NCI-H2081 (cell line): ENCODE measurements at places on chromosomes 16 and 17.
A peak's percentile ranks its signal among the peaks of the same experiment; 100 is the strongest.

DNA sequence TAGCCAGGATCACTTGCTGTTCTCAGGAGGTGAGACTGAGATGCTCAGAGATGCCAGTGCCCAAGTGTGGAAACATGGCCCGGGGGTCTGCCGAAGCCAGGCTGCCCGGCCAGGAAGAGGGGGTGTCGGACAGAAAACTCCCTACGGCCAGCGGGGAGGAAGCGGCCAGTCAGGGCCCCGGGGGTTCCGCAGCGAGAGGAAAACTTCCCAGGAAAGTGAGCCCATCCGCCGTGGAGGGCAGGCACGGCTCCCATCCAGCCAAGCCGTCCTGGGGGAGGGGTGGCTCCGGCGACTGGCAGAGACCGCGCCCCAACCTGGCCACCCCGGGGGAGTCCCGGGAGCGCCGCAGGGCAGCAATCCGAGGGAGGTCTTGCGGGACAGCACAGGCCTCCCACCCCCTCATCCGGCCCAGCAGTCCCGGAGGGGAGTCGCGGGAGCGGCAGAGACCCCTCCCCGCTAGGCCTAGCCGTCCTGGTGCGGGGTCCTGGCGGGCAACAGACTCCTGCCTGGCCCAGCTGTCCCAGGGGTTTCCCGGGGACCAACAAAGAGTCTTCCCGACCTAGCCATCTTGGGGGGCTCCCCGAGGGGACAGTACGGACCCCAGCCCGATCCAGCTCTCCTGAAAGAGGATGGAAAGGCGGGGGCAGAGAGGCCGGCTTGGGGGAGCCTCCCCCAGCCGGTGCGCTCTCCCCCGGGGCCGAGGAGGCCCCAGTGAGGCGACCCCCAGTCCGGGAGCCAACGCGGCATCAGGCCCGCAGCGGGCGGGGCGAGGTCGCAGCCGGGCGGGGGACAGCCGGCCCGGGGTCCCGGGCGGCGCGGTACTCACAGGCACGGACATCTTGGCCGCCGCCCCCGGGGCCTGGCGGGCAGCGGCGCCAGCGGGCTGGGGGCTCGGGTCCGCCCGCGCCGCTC is 13.8 kb upstream of the BCAR1 start:
- no peak for DNase-seq

GRCh38 chr16:15434425-15435215 is at the start of gene BMERB1:
BMERB1 (plus strand) TSS chr16:15434588; CDS start chr16:15434654, 66 bp downstream.
- peak; percentile 65 for DNase-seq

DNA sequence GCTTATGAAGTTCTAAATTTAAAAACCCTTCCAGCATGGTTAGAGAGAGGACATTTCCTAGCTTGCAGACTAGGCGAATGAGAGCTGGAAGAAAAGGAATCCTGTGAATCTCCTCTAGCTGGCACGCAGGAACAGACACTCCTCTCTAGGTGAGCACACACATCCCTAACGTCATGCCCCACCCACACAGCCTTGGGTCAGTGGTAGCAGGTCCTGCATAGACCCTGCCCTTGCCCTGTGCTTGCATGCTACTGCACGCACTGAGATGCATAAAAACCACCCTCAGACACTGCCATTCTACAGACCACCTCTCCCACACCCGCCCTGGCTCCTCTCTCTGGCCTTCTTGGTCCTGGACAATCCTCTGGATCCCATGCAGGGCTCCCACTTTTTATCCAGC is 23.5 kb downstream of the CES1 start:
- DNase-seq, result no peak

GRCh38 chr16:72458035-72458434 is 286.1 kb upstream of the PMFBP1 start:
- DNase-seq, result no peak

- no peak for DNase-seq
Observed at GRCh38 chr17:57442914-57443571, 186.7 kb downstream of the MSI2 start.

GRCh38 chr16:53925107-53925410 is 221.1 kb downstream of the FTO start:
- DNase-seq, result no peak

GRCh38 chr17:40349895-40350688 is 14.4 kb downstream of the GJD3 start:
- peak; percentile 32 for DNase-seq

DNA sequence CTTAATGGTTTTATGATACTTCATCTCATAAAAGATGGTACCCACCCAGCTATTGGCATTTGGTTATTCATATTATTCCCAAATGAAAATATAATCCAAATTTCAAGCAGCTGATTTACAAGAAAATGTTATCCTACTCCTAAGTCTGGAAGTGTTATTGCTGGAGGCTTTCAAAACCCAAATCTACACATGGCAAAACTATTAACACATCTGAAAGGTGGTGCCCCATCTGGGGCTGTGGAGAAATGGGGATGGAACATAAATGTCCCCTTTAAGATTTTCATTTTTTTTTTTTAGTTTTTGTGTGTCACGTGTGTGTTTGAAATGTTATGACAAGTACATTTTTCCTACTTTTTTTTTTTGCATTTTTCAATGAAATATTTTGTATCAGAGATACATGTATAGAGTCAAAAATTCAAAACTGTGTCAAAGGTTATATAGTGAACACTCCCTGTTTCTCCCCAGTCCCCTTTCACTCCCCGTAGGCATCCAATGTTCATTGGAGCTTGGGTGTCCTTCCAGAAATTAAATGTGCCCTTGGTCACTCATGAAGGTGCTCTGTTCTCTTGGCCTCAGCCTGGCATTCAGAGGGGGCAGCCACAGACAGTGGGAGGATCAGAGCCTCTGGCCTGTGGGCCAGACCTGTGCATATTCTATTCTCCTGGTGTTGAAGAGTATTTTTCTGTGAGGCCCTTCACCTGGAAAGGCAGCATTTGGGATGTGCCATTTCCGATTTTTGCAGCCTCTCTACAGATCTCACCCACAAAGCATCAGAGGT is 79.1 kb downstream of the CLEC16A start:
- DNase-seq, result no peak

DNA sequence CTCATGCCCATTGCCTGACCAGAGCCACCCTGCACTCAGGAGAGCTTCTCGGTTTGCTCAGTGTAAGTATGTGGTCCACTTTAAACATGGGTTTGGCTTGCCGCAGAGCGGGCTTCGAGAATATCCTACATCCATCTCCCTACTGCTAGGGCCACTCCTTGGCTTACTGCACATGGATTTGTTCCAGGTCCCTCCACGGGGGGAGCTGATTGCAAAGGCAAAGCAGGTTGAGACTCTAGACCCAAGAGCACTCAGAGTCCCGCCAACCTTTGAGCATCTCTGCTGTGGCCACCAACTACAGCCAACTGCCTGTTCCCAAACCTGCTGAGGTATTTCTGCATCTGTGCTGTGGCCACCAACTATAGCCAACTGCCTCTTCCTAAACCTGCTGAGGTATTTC is 26.4 kb downstream of the RNF135 start:
- no peak for DNase-seq

GRCh38 chr17:11720816-11721215 is 122.5 kb downstream of the DNAH9 start:
- DNase-seq, result no peak

GRCh38 chr17:57377094-57377493 is 120.8 kb downstream of the MSI2 start:
- DNase-seq, result no peak

DNA sequence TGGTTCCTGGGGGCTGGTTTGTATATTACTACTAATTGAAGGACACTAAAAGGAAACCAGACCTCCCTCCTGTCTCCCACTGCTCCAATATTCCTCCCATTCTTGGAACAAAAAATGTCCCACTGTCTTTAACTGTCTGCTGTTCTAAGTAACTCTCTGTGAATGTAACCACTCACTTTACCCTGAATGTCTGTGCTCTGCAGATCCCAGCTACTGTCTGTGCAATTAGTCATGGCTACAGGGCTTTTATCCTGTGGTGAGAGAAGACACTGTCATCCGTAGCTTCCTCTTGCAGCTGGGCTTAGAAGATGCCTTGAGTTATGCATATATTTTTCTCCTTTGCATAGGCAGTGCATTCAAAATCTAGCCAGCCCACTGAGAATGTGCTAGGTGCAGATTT is 853.8 kb downstream of the CDH8 start:
- no peak for DNase-seq

DNA sequence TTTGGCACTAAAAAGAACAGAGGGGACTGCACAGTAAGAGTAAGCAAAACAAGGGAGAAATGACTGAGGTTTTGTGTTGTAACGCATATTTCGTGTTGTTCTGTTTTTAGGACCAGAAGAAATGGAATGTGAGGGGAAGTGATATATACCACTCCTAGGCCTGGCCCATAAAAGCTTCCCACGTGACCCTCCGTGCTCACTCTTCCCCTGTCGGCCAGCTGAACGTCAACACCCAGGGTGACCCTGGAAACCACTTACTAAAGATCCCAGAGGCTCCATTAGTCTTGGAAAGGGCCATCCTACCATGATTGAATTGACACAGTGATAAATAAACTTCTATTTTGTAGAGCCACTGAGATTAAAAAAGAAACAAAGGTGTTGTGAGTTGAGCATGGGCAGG is 79.8 kb downstream of the HELZ start:
- no peak for DNase-seq

DNA sequence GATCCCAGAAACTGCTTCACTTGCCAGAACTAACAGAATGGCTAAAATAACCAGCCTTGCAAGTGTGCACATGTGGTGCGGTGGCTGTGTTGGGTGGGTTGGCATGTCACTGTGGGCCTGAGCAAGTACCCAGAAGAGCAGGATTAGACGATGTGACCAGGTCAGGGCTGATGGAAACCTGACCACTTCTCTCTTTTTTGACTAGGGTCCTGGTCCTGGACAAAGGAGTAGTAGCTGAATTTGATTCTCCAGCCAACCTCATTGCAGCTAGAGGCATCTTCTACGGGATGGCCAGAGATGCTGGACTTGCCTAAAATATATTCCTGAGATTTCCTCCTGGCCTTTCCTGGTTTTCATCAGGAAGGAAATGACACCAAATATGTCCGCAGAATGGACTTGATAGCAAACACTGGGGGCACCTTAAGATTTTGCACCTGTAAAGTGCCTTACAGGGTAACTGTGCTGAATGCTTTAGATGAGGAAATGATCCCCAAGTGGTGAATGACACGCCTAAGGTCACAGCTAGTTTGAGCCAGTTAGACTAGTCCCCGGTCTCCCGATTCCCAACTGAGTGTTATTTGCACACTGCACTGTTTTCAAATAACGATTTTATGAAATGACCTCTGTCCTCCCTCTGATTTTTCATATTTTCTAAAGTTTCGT is 16.7 kb downstream of the ANKRD40 start:
- DNase-seq, result no peak

GRCh38 chr16:24514096-24514495 is 25.3 kb upstream of the RBBP6 start:
- no peak for DNase-seq

- no peak for DNase-seq
Observed at GRCh38 chr16:15689290-15689689, 39.2 kb downstream of the NDE1 start.

GRCh38 chr17:63381101-63381729 is 64.9 kb downstream of the CYB561 start:
- DNase-seq, result no peak
